ENCODE measurements at places on chromosomes 12 and 14. TPM values are rescaled to one million over a fixed set of nuclear protein-coding genes. Genes with fewer than 3 reads are reported as not detected.

GRCh38 chr12:21910657-21911056 lies 30.6 kb downstream of the ABCC9 start:
- DNase-seq = no peak

- DNase-seq = no peak
Measured at GRCh38 chr14:72546344-72547016, 347.4 kb downstream of the DPF3 start.

Gene DICER1
- total RNA-seq = 99.0 TPM

Gene GLIPR1L1
- total RNA-seq = not detected

GRCh38 chr12:123395236-123395635 lies 11.3 kb downstream of the KMT5A start:
- DNase-seq = no peak

DNA sequence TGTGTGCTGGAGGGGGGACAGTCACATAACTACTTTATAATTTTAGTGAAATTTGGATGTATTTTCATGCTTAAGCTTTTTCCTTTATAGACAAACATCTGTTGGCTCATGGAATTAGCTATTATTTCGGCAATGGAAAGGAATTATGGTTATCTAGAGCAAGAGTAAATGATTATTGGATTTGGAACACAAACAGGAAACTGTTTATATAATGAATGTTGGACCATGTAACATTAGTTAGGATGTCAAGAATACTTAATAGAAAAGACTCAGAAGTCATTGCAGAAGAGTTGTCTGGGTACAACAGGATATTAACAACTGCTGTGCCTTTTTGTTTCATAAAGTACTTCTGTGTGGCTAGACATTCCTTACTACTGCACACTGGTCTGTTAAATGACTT lies 108.7 kb downstream of the OTOGL start:
- no peak for DNase-seq

Gene CCDC196
- not detected for total RNA-seq

DNA sequence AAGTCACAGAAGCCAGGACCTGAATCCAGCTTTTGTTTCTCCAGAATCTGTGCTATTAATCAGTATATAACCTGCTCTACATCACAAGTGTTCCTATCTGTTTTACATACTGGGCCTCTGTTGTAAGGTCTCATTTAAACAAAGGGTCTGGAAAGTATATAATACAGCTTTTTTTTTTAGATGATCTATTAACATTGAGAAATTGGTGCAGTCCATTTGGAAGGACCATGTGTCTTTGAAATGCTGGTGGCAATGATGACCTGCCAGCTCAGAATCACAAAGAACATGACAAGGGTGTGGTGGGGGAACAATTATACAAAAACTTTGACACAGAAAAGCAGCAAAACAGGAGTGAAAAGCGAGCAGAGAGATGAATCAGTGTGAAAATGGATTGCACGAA lies 164.6 kb downstream of the PPM1H start:
- no peak for DNase-seq

DNA sequence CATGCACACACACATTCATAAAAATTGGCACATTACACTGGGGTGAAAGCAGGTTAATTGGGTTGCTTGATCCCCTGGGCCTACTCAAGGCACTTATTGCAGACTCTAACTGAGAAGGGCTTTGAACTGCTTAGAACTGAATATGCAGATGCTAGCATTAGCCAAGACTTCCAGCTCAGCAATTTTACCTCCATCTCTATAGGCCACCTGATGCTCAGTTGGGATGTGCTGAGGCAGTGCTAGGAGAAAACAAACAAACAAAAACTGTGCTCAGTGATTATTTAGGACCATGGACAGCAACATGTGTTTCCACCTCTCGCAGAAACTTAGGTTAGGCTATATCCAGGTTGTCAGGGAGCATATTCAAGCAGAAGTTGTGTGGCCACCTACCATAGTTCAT lies 124.8 kb upstream of the WSCD2 start:
- peak; percentile 38 for DNase-seq

Gene KRT71
- not detected for total RNA-seq

- no peak for DNase-seq
Measured at GRCh38 chr12:20392339-20392738, 24.0 kb downstream of the PDE3A start.

- DNase-seq = no peak
Measured at GRCh38 chr12:76375470-76375869, 27.3 kb upstream of the BBS10 start.
